NCI-H1092 treated with DMSO at 0.1 percent for 48 hours (cell line): ENCODE measurements at places on chromosomes 5 and 9.

DNA sequence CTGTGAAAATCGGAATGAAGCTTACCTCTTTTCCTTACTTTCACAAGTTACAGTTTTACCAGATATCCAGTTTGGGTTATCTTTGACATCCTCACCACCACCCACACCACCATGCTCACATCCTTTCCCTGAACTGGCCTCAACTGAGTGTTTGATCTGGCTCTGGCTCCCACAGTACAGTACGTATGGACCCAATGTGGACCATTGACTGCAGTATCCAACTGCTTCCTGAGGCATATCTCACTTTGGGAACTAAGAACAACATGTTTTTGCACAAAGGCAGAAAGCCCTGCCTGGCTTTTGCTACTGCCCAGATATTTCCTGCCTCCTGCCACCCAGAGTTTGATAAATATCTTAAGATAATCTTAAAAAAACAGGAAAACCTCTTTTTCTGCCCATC lies 1232.0 kb upstream of the CDH18 start:
- no peak for DNase-seq

DNA sequence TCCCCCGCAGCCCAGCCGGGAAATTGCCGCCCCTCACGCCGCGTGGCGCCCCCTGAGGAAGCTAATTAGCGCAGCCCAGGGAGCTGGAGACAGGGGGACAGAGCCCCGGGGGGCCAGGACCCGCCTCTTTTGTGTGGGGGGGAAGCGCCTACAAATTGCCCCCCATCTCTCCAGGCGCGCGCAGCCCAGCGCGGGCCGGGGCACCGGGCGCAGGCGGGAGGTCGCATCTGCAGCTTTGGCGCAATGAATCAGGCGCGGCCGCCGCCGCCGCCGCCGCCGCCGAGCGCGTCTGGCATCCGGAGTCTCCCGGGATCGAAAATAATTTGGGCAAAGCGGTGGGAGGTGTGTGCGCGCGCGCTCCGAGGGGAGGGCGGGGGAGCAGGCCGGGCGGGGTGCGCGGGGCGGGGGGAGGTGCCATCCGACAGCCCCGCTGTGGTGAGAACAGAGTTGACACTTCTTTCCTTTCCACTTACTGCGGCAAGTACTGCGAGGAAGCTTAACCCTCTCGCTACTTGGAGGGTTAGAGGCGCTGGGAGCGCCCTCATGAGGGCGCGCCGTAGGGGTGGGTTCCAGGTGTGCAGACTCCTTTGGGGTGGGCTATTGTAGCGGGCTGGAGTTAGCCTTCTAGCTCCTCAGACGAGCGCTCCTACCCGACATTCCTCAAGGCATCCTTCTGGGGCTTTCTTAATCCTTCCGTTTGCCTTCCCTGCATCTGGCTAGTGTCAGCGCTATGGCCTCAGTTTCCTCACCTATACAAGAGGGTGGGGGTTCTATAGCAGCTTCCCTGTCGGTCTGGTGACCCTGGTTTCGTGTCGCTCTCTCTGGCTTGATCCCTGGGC lies 63.1 kb downstream of the CXXC5 start:
- peak; percentile 41 for DNase-seq

DNA sequence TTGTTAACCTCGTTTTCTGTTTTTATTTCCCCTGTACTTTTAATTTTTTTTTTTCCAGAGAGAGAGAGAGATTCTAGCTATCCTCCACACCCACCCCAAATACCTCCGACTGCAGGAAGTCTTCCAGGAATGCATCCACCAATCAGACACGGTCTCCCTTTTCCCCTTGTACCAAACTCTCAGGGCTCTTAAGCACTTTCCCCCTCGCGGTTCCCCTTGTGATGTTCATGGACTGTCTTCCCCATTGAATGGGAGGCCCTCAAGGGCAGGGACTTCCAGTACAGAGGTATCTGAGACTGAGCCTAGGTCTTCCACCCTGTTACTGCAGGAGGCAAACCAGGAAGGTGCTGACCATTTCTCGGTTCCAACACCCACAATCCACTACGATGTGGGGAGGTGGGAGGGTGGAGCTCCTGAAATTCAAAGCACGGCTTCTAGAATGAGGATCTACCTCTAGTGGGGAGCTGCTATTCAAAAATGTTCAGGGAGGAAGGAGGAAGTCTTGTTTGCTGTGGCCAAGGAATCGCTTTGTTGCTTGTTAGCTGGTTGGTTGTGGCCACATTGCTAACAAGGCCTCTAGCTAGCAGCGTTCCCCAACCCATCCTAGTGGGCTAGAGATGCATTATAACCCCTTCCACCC lies 37.5 kb upstream of the PTGS1 start:
- no peak for DNase-seq

DNA sequence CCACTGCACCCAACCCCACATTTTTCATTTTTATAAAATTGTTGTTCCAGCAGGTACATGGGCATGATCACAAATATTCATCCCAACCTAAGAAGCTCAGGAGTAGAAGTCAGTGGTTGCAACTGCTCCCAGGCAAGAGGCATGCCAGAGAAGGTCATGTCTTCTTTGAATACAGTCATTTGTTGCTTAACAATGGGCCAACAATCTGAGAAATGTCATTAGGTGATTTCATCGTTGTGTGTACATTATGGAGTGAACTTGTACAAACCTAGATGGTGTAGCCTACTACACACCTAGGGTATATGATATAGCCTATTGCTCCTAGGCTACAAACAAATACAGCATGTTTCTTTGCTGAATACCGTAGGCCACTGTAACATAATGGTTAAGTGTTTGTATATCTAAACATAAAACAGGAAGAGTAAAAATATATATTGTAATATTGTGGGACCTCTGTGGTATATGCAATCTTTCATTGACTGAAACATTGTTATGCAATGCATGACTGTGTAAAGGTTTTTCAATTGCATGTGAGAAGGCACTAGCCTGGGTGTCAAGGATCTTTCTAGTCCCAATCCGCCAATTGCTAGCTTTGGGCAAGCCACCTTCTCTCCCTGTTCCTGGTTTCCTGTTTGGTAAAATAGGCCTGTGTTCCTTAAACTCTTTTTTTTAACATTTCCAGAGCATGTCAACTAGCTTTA lies 27.6 kb downstream of the ATP10B start:
- DNase-seq, result no peak

DNA sequence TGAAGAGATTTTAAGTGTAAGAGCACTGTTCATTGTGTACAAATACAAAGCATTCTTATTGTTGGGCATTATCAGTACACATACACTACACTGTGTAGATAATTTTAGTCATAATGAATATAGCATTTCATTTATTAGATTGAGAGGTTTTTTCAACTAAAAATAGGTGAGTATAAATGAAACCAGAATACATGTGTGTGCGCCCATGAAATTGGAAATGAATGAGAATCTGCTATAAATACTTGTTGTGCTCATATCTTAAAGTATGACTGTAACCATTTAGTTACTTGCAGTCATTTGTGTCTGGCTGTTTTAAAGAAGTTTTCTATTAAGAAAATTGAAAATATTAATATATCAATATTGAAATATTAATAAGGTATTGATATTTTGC lies 189.0 kb upstream of the MEF2C start:
- no peak for DNase-seq

DNA sequence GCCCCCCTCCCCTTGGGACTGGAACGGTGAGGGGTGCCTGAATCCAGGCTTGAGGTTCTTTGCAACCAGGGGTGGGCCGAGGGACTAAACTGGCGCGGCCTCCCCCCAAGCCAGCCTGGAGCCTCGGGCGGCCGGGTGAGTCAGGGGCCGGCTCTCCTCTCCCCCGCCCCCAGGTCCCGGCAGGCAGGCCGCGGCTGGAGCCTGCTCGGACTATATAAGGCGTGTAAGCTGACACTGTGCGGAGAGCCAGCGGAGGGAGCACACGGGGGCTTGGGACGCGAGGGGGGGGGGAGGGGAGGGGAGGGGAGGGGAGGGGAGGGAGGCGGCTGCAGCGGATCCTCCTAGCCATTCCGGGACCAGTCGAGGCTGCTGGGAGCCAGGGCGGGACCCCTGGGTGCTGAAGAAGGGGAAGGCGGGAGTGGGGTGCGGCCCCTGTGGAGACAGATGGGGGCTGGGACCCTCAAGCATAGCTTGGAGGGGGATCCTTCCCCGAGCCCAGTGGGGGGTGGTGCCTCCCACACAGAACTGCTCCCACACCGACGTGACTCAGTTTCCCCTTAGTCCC lies 595 bp downstream of the PDLIM7 start:
- peak; percentile 23 for DNase-seq

DNA sequence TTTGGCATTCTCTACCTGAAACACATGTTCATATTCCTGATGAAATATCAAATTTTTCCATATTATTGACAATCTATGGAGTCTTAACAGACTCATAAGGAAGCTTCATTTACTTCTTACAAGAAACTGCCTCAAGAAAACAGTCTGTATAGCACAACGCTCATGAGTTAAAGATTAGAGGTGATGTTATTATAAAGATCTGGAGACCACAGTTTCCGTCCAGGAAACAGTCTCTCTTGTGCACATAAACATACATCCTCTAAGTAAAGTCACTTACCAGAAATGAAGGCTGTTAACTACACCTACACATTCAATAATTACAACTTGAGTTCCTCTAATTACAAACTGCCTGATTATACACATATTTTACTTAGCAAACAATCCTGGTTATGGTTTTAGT lies 86.9 kb downstream of the RAPGEF6 start:
- no peak for DNase-seq

- DNase-seq, result no peak
These were observed 26.9 kb downstream of the CRB2 start for GRCh38 chr9:123382653-123383511.
